ENCODE measurements at places on chromosomes 16 and 17. TPM values are rescaled to one million over a fixed set of nuclear protein-coding genes. Genes with fewer than 3 reads are reported as not detected.
A peak's percentile ranks its signal among the peaks of the same experiment; 100 is the strongest.

Gene UNC45B
- total RNA-seq: not detected

Gene CCL8
- not detected for total RNA-seq

Gene NHLRC4
- total RNA-seq: 0.41 TPM

DNA sequence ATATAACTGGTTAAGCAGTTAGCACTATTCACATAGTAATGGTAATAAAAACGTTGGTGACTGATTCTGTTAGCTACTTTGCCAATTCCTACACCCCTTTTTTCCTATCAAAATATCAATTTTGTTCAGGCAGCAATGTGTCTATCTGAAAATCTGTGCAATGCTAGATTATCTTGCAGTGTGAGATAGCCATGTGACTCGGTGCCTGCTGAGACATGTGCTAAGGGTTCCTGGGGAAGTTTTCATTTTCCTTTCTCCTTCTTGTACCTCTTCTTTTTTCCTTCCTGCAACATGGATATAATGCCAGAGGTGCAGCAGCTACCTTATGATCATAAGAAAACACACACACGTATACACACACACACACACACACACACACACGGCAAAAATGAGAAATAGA, 100.5 kb upstream of the SHISA6 start:
- peak; percentile 2 for DNase-seq

DNA sequence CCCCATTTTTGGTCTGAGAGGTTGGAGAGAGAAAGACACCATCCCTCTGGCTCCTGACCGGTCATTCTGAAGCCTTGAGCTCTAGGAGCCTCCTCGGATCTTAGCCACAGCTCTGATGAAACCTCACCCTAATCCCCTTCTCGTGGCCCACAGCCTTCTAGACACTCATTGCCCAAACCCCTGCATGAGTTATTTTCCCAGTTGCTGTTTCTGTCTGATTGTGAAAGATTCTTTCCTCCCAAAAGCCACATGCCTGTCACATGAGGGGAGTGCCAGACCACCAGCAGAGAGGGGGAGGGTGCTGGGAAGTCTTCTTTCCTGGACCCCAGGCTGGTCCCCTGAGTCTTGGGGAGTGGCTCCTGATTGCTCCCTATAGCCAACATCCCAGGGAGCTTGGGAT, 17.6 kb upstream of the ABR start:
- DNase-seq: no peak

DNA sequence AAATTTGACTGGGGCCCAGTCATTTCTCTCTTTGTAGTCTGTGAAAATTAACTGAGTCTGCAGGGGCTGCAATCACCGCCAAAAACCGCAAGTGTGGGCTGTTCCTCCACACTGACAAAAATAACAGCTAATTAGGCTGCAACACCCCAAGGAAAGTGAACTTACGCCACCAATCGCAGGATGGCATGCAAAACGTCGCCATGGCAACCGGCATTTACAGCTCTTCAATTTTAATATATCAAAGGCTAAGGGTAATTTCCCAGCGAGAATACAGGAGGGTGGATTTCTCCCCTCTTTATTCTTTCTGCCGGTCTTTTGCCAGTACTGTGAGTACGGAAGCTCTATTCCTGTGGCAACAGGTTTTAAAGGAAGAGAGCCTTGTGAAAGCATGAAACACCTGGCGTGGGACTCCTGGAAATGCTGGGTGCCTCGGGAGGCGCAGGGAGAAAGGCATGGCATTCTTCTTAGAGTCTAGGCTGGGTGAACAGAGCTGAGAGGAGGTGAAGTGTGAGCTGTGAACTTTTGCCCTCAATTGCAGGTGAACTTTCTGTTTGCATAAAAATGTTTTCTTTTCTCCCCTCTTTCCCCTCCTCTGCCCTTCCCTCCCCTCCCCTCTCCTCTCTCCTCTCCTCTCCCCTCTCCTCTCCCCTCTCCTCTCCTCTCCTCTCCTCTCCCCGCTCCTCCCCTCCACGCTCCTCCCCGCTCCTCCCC, 399.7 kb downstream of the XYLT1 start:
- peak; percentile 87 for DNase-seq
